ENCODE measurements at places on chromosomes 16 and 17.

DNA sequence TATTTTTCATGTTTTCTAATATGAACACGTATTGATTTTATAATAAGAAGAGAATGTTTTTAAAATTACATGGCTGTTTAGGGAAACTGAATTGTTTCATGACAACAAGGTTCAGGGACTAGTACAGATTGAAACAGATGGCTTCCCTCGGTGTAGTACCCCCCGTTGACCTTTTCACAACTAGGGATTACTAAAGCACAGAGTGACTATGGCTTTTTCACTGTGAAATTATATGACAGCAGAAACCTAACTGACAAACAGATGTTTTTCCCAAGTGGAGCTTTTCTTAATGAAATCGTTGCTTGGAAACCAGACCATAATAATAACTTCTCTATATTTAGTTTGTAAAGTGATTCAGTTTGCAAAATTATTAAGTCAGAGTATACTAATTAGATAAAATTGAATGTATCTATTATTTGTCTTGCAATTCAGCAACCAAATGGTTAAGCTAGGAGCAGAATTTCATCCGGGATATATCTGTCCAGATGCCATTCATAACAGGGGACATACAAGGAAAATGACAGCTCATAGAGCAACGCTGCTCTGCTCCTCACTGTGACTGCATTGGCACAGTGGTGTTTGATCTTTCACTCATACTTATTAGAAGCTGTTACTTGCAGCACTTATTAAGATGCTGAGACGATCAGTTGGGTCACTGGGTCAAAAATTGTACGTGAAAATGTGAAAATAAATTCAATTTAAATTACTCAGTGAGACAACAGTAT, 111.7 kb downstream of the TANGO6 start:
- DNase-seq, result no peak

DNA sequence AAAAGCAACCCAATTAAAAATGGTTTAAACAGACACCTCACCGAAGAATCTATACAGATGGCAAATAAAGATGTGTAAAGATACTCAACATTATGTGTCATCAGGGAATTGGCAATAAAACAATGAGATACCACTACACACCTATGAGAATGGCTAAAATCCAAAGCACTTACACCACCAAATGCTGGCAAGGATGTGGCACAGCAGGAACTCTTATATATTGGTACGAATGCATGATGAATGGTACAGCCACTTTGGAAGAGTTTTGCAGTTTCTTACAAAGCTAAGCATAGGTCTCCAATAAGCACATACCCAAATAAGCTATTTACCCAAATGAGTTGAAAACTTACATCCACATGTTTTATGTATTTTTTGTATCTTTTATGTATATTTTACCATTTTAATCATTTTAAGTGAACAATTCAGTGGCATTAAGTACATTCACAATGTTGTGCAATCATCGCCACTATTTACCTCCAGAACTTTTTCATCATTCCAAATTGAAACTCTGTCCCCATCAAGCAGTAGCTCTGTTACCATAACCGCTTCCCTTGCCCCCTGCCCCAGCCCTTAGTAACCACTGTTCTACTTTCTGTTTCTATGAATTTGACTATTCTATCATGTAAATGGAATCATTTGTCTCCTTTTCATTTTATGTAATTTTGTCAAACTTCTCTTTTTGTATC, 6.7 kb upstream of the ALDH3A2 start:
- no peak for DNase-seq

DNA sequence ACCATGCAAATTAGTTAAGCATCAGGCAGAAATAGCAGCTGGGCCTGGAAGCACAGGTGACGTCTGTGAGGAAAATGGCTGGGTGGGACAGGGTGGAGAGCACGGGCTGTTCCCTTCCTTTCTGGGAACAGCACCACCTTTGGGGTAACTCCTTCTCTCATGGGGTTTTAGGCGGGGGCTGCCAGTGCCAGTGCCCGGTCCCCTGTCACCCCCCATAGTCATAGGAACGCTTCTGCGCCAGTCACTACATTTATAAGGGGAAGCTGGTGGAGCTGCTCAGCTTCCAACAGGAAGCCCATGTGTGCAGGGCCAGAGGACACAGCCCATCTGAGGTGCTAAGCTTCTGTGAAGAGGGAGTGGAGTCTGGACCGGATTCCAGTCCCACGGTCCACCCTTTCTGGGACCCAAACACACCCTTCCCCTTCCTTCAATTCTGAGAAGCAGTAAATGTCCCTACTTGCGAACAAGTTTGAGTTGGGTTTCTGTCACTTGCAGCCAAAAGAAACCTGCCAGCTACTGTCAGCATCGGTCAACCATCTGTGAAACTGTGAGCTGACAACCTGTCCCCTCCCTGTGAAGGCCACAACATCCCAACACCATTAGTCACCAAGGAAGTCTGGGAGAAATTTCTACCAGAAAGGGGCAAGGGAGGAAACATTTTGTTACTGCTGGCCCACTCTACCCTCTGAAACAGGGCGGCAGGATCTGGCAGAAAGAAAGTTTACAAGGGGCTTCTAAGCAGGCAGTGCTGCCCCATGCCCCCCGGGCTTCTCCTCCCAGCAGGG, 86.0 kb upstream of the AMZ2 start:
- DNase-seq, result no peak

- DNase-seq, result no peak
These were observed 1.2 kb downstream of the RFFL start for GRCh38 chr17:35062308-35062707.

DNA sequence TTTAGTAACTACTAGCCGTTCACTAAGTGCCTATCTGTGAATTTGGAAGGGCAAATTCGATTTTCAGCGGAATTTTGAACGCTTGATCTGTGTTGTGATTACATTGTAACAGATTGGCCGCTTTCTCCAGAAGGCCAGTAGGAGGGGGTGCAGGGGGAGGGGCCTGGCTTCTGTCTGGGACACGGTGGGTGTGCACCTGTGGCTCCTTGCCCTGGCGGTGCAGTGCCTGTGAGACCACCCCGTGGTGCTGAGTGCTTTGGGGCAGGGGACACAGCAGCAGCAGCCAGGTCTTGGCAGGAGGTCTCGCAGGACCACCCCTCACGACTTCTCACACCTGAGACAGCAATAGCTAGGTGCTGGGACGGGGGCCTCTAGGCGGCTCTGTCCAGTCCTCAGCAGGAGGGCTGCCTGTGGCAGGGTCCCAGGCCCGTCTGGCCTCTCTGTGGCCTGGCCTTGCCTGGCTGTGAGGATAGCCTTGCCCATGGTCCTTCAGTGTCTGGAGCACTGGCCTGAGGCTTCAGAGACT, 1.8 kb downstream of the UBE2I start:
- no peak for DNase-seq

GRCh38 chr17:32949181-32949580, 21.2 kb downstream of the TMEM98 start:
- DNase-seq, result no peak

DNA sequence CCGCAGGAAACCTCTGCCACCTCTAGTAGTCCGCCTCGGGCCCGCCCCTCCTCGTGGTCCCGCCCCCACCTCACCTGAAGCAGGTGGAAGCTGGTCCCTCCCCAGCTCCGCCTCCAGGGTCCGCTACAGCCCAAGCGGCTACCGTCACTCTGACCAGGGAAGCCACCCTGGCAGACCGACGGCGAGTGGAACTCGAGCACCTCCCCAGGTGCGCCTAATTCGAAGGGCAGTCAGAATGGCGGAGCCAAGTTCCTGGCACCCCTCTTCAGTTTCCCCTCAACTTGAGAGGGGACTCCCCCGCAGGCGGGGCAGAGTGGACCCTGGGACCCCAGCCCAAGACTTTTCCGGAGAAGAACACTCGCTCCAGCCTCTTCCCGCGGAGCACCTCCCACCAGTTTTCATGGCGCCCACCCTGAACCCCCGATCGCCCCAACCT, 507 bp downstream of the FHOD1 start:
- peak; percentile 87 for DNase-seq

- no peak for DNase-seq
These were observed 30.9 kb upstream of the SUPT4H1 start for GRCh38 chr17:58382872-58383242.

GRCh38 chr17:44830359-44831288, 537 bp upstream of the GJC1 start:
- DNase-seq, result peak; percentile 63

DNA sequence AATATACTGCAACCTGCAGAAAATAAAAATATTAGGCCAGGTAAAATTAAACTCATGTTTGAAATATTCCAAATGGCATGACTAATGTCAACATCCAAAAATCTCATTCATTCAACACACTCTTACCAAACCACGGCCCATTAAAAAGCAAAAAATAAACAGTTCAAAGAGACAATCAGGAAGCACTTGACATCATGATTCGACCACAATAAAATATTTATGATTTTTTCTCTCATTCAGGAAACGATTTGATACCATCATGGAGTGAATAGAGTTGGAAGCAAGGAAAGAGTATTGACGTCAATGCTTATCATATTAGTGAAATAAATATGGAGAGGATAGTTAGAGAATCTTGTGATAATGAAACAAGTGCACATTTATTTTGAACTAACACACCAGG, 354.1 kb downstream of the KCNJ2 start:
- DNase-seq, result no peak

GRCh38 chr17:16158714-16159113, 56.6 kb downstream of the NCOR1 start:
- DNase-seq, result no peak

- no peak for DNase-seq
These were observed 13.4 kb upstream of the MEIOC start for GRCh38 chr17:44642834-44643233.

DNA sequence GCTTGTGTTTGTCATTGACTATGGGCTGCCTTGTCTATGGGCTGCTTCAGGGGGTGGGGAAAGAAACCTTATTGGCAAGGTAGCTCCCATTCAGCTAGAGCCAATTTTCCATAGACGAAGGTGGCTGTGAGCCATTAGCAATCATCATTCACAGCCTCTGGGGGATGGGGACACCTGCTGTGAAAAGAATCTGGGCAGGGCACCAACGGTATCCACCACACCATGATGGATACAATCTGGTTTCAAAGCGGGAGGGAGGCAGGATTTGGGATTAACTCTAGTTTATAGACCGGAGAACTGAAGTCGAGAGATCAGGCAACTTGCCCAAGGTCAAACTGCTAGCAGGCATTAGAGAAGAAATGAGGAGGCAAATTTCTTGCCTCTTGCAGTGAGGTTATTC, 182.3 kb downstream of the SHISA9 start:
- no peak for DNase-seq

DNA sequence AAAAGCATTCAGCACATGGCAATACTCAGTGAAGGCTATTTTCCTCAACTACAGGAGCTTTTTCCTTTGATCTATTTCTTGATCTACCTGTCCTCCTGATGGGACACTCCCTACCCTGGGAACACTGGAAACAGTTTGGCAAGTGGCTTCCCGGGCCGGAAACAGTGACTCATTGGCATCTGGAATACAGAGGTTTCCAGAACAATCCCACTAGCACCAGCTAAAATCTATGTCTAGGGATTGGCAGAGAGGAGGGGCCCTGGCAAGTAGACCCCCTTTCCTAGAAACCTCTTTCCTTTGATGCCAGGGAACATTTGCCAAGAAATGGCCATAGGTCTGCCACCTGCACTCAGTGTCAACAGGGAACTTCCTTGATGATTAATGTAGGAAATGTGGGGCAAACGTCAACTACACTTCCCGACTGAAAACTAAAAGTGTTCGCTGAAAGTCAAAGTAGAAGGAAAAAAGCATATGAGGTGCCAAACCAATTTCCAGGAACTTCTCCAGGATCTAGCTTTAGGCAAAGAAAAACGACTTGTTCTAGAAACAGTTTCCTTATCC, 30.4 kb upstream of the FBXW10B start:
- no peak for DNase-seq

DNA sequence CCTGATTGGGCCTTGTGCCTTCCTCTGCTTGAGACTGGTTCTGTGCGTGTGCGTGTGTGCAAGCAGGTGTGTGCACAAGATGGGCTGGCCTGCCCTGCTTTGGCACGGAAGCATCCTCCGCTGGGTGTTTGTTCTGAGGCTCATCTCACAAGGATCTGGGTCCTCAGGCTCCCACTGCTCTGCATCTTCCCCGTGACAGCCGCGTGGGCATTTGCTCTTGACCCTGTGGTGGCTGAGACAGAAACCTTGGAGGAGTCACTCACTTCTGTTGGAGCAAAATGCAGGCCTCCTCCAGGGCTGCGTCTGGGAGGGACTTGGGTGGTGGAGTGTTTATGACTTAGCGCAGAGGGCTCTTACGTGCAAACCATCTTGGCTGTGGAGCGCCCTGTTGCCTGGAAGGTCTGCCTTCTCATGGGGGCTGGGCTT, 119.2 kb downstream of the RPTOR start:
- no peak for DNase-seq

DNA sequence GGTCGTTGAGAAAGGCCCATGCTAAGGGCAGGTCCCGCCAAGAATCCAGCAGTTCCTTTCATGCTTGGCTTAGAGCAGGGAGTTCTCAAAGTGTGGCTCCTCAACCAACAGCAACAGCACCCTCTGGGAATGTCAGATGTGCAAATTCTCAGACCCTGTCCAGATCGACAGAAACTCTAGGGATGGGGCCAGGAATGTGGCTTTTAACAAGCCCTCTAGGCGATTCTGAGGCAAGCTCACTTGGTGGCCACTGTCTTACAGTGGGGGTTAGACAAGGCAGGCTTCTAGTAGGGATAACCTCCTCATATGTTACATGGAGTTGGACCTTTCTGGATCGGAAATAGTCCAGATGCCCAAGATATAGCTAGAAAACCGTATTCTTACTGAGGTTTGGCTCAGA, 144.8 kb downstream of the ZFHX3 start:
- no peak for DNase-seq

DNA sequence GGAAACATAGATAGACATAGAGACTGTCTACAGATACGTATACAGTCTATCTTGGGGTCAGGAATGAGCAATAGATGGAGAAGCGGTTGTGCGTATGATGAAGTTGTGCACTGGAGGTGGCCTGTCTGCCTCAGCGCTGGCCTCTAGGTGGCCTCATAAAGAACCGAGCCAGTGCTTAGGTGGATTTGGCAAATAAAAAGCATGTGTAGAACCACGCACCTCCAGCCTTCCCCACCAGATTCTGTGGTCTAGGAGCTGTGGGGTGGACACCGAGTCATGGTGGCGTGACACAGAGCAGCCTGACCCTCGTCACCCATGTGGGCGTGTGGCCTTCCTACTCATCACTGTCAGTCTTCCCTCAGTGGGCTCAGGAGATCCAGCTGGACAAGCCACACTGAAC, 34.0 kb downstream of the PGS1 start:
- DNase-seq, result no peak
